ENCODE measurements at places on chromosomes 3 and 15. TPM values are rescaled to one million over a fixed set of nuclear protein-coding genes. Genes with fewer than 3 reads are reported as not detected.

ZNF502 gene
- 0.65 TPM for total RNA-seq

IL12A gene
- total RNA-seq = 0.13 TPM

DNA sequence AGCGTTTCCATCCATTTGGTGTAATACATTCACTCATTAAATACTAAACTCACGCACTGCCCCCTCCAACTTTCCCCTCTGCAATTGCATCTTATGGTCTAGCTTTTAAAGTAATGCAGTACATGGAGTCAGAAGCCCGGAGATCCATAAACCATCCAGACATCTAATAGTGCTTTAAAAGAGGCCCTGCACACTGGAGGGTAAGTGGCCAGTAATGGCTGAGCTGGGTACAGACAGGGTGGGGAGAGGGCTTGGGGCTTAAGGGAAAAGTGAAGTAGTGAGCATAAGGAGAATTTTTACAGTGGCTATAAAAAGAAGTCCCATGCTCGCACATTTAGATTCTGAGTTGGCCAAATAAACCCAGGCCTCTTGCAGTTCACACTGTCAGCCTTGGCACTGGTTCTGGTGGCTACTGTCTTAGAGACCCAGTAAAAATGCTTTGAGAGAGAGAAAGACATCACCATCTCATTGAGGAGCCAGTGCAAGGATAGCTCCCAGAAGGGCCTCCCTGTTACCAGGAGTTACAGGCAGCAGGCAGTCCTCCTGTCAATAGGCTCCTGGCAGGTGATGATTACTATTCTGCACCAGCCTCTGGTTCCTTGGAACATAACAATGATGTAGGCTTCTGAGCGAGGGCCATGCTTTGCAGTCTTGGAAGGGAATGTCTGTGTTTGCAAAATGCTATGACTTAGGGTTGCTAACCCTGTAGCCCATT lies 112.6 kb upstream of the NEO1 start:
- no peak overlapping the region for H3K27ac ChIP-seq
- no peaks in the 10 kb centered on the region for H3K4me1 ChIP-seq
- H3K4me3 ChIP-seq = no peak overlapping the region
- peaks cover 16% of the 10 kb centered on the region for H3K27me3 ChIP-seq
- no peaks in the 10 kb centered on the region for H3K36me3 ChIP-seq

EFCAB12 gene
- 1.1 TPM for total RNA-seq

GRCh38 chr3:55551644-55552043 lies 64.5 kb upstream of the WNT5A start:
- no peak overlapping the region for H3K27ac ChIP-seq
- H3K36me3 ChIP-seq = no peaks in the 10 kb centered on the region
- no peak for DNase-seq
- H3K27me3 ChIP-seq = no peaks in the 10 kb centered on the region
- no peaks in the 10 kb centered on the region for H3K4me1 ChIP-seq
- H3K4me3 ChIP-seq = no peak overlapping the region

- no peaks in the 10 kb centered on the region for H3K27me3 ChIP-seq
- no peak overlapping the region for H3K27ac ChIP-seq
- no peak overlapping the region for H3K4me3 ChIP-seq
- peaks cover 87% of the 10 kb centered on the region for H3K36me3 ChIP-seq
- no peak for DNase-seq
- H3K4me1 ChIP-seq = no peaks in the 10 kb centered on the region
Measured at GRCh38 chr3:33826688-33827087, 28.3 kb downstream of the PDCD6IP start.

CCR4 gene
- 0.47 TPM for total RNA-seq

GRCh38 chr3:179606534-179607085 lies 2.0 kb downstream of the NDUFB5 start:
- no peaks in the 10 kb centered on the region for H3K27me3 ChIP-seq
- no peak overlapping the region for H3K4me3 ChIP-seq
- peaks cover 10% of the 10 kb centered on the region for H3K4me1 ChIP-seq
- no peak for DNase-seq
- peaks cover 61% of the 10 kb centered on the region for H3K36me3 ChIP-seq
- H3K27ac ChIP-seq = no peak overlapping the region

LRTM1 gene
- not detected for total RNA-seq

LMOD3 gene
- total RNA-seq = not detected

ITIH1 gene
- total RNA-seq = 0.31 TPM

DNA sequence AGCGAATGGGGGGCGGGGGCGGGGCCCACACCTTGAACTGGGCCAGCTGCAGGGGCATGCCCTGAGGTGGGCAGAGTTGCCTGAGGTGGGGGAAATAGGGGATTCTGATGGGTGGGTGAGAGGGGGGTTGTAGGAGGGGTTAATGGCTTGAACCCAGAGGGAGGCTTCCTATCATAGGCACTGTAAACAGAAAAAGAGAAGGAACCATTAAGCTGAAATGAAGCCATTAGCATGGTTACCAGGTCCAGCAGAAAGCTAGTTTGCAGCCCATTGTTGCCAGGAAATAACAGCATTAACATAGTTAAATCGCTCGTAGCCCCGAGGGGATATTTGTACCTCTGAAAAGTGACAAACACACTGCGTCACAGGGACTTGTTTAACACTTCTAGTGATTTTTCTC lies 29.0 kb downstream of the ETV5 start:
- no peaks in the 10 kb centered on the region for H3K4me1 ChIP-seq
- H3K27ac ChIP-seq = no peak overlapping the region
- no peak for DNase-seq
- no peak overlapping the region for H3K4me3 ChIP-seq
- peaks cover 6% of the 10 kb centered on the region for H3K36me3 ChIP-seq

GRCh38 chr3:175956964-175957363 lies 1097.8 kb downstream of the NAALADL2 start:
- H3K27ac ChIP-seq = no peak overlapping the region
- no peaks in the 10 kb centered on the region for H3K27me3 ChIP-seq
- no peak for DNase-seq
- H3K4me1 ChIP-seq = no peaks in the 10 kb centered on the region
- no peaks in the 10 kb centered on the region for H3K36me3 ChIP-seq
- H3K4me3 ChIP-seq = no peak overlapping the region

EPHA3 gene
- not detected for total RNA-seq

- DNase-seq = no peak
- no peaks in the 10 kb centered on the region for H3K27me3 ChIP-seq
- peaks cover 16% of the 10 kb centered on the region for H3K4me1 ChIP-seq
- no peak overlapping the region for H3K27ac ChIP-seq
- peak overlapping the region; percentile 59 for H3K4me3 ChIP-seq
- H3K36me3 ChIP-seq = no peaks in the 10 kb centered on the region
Measured at GRCh38 chr3:11641316-11641682, 2.4 kb downstream of the VGLL4 start.

DUOXA2 gene
- not detected for total RNA-seq

CAMK2N2 gene
- total RNA-seq = 0.27 TPM

GRCh38 chr3:46899151-46900006 lies 21.9 kb downstream of the PTH1R start:
- no peak for DNase-seq
- no peaks in the 10 kb centered on the region for H3K36me3 ChIP-seq
- H3K4me3 ChIP-seq = no peak overlapping the region
- H3K4me1 ChIP-seq = no peaks in the 10 kb centered on the region
- no peak overlapping the region for H3K27ac ChIP-seq
- H3K27me3 ChIP-seq = 0 out of 3 replicates have a peak, but pooled peaks cover 5% of the 10 kb centered on the region

- H3K4me1 ChIP-seq = no peaks in the 10 kb centered on the region
- H3K36me3 ChIP-seq = no peaks in the 10 kb centered on the region
- no peak for DNase-seq
- no peak overlapping the region for H3K4me3 ChIP-seq
- no peaks in the 10 kb centered on the region for H3K27me3 ChIP-seq
Measured at GRCh38 chr3:84265768-84266167, 693.0 kb upstream of the CADM2 start.

TYRO3 gene
- 33.5 TPM for total RNA-seq

GRCh38 chr3:37395286-37395685 lies 220.9 kb upstream of the LRRFIP2 start:
- H3K4me3 ChIP-seq = no peak overlapping the region
- peaks cover 17% of the 10 kb centered on the region for H3K36me3 ChIP-seq
- no peak overlapping the region for H3K27ac ChIP-seq
- no peak for DNase-seq
- no peaks in the 10 kb centered on the region for H3K27me3 ChIP-seq

- no peaks in the 10 kb centered on the region for H3K4me1 ChIP-seq
- H3K36me3 ChIP-seq = no peaks in the 10 kb centered on the region
- H3K4me3 ChIP-seq = no peak overlapping the region
- H3K27me3 ChIP-seq = no peaks in the 10 kb centered on the region
- DNase-seq = no peak
Measured at GRCh38 chr3:188559072-188559429, 405.1 kb downstream of the LPP start.

GRCh38 chr15:43318990-43319771 lies 11.2 kb downstream of the LCMT2 start:
- no peaks in the 10 kb centered on the region for H3K4me1 ChIP-seq
- H3K4me3 ChIP-seq = no peak overlapping the region
- no peak overlapping the region for H3K27ac ChIP-seq

GOLGA6A gene
- not detected for total RNA-seq

GOLGA6L22 gene
- total RNA-seq = not detected

- H3K36me3 ChIP-seq = no peaks in the 10 kb centered on the region
- no peak overlapping the region for H3K4me3 ChIP-seq
- H3K27ac ChIP-seq = no peak overlapping the region
- H3K27me3 ChIP-seq = peaks cover 21% of the 10 kb centered on the region
Measured at GRCh38 chr15:70320482-70320881, 222.8 kb upstream of the TLE3 start.

FEZF2 gene
- not detected for total RNA-seq

DNA sequence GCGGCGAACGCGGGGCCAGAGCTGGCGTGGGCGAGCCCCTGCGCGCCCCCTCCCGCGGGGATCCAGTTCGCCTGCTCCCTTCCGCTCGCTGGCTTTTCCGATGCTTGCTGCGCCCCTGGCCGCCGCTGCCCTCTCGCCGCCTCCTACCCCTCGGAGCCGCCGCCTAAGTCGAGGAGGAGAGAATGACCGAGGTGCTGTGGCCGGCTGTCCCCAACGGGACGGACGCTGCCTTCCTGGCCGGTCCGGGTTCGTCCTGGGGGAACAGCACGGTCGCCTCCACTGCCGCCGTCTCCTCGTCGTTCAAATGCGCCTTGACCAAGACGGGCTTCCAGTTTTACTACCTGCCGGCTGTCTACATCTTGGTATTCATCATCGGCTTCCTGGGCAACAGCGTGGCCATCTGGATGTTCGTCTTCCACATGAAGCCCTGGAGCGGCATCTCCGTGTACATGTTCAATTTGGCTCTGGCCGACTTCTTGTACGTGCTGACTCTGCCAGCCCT lies 721 bp downstream of the P2RY1 start:
- peaks cover 15% of the 10 kb centered on the region for H3K4me1 ChIP-seq
- H3K27me3 ChIP-seq = no peaks in the 10 kb centered on the region

ROBO1 gene
- total RNA-seq = 0.22 TPM

RPL39L gene
- 36.5 TPM for total RNA-seq

- no peaks in the 10 kb centered on the region for H3K36me3 ChIP-seq
- no peak overlapping the region for H3K27ac ChIP-seq
- no peak overlapping the region for H3K4me3 ChIP-seq
- no peaks in the 10 kb centered on the region for H3K27me3 ChIP-seq
- no peaks in the 10 kb centered on the region for H3K4me1 ChIP-seq
Measured at GRCh38 chr15:69410248-69410874, 3.8 kb upstream of the KIF23 start.

- H3K36me3 ChIP-seq = no peaks in the 10 kb centered on the region
- no peak overlapping the region for H3K27ac ChIP-seq
- H3K27me3 ChIP-seq = no peaks in the 10 kb centered on the region
- no peak overlapping the region for H3K4me3 ChIP-seq
- no peak for DNase-seq
Measured at GRCh38 chr15:95425859-95426258, 904.6 kb upstream of the NR2F2 start.

GRCh38 chr3:110738531-110738930 lies 333.1 kb upstream of the NECTIN3 start:
- no peak overlapping the region for H3K27ac ChIP-seq
- H3K4me3 ChIP-seq = no peak overlapping the region
- no peak for DNase-seq
- H3K4me1 ChIP-seq = no peaks in the 10 kb centered on the region
- no peaks in the 10 kb centered on the region for H3K36me3 ChIP-seq

- DNase-seq = no peak
- H3K27ac ChIP-seq = no peak overlapping the region
- H3K4me3 ChIP-seq = no peak overlapping the region
- no peaks in the 10 kb centered on the region for H3K27me3 ChIP-seq
Measured at GRCh38 chr3:171561596-171562323, 101.6 kb upstream of the TNIK start.

ERICH6 gene
- not detected for total RNA-seq

GRCh38 chr3:116140100-116140689 lies 305.1 kb downstream of the LSAMP start:
- peak; percentile 23 for DNase-seq
- H3K27ac ChIP-seq = no peak overlapping the region
- no peaks in the 10 kb centered on the region for H3K36me3 ChIP-seq
- no peaks in the 10 kb centered on the region for H3K4me1 ChIP-seq

TNFAIP8L3 gene
- not detected for total RNA-seq

SLC30A4 gene
- 0.56 TPM for total RNA-seq

GRCh38 chr15:58795825-58796224 lies 24.7 kb downstream of the MINDY2 start:
- no peaks in the 10 kb centered on the region for H3K4me1 ChIP-seq
- no peak overlapping the region for H3K27ac ChIP-seq
- H3K36me3 ChIP-seq = peaks cover 7% of the 10 kb centered on the region
- no peaks in the 10 kb centered on the region for H3K27me3 ChIP-seq
- no peak for DNase-seq
- no peak overlapping the region for H3K4me3 ChIP-seq

NLGN1 gene
- not detected for total RNA-seq

DNA sequence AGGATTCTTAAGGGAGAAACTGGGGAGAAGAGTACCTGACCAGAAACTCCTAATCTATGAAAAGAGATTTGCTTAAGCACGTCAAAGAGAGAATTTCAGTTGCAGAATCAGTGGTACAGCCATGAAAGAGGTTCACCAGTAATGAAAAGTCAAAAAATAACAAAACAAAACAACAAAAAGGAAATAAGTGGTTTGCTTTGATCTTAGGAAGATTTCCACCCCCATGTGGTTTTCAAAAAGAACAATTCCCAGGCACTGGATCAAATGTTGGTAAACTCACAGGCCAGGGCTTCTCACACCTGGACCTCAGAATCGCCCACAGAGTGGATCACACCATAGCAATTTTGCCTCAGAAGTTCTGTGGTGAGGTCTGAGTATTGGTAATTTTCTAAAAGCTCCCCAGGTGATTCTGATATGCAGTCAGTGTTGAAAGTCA lies 67.5 kb downstream of the TMEM39A start:
- H3K36me3 ChIP-seq = no peaks in the 10 kb centered on the region
- H3K27me3 ChIP-seq = 0 out of 2 replicates have a peak, but pooled peaks cover 6% of the 10 kb centered on the region
- DNase-seq = no peak
- H3K4me1 ChIP-seq = no peaks in the 10 kb centered on the region

- H3K36me3 ChIP-seq = no peaks in the 10 kb centered on the region
- no peaks in the 10 kb centered on the region for H3K4me1 ChIP-seq
- H3K27ac ChIP-seq = no peak overlapping the region
- H3K27me3 ChIP-seq = no peaks in the 10 kb centered on the region
- H3K4me3 ChIP-seq = no peak overlapping the region
Measured at GRCh38 chr3:181630853-181631252, 80.9 kb upstream of the SOX2 start.

- no peaks in the 10 kb centered on the region for H3K27me3 ChIP-seq
- no peak for DNase-seq
- no peaks in the 10 kb centered on the region for H3K36me3 ChIP-seq
- H3K4me1 ChIP-seq = no peaks in the 10 kb centered on the region
- H3K27ac ChIP-seq = no peak overlapping the region
Measured at GRCh38 chr15:60795471-60795870, 316.5 kb upstream of the ICE2 start.

- H3K27me3 ChIP-seq = no peaks in the 10 kb centered on the region
- H3K4me3 ChIP-seq = no peak overlapping the region
- H3K27ac ChIP-seq = no peak overlapping the region
- no peak for DNase-seq
Measured at GRCh38 chr3:139327861-139328260, 16.0 kb upstream of the MRPS22 start.

STAB1 gene
- total RNA-seq = 3.9 TPM

Measured in K562 (cell line).